NCI-H187 (cell line): ENCODE measurements at places on chromosomes 6 and 20.

DNA sequence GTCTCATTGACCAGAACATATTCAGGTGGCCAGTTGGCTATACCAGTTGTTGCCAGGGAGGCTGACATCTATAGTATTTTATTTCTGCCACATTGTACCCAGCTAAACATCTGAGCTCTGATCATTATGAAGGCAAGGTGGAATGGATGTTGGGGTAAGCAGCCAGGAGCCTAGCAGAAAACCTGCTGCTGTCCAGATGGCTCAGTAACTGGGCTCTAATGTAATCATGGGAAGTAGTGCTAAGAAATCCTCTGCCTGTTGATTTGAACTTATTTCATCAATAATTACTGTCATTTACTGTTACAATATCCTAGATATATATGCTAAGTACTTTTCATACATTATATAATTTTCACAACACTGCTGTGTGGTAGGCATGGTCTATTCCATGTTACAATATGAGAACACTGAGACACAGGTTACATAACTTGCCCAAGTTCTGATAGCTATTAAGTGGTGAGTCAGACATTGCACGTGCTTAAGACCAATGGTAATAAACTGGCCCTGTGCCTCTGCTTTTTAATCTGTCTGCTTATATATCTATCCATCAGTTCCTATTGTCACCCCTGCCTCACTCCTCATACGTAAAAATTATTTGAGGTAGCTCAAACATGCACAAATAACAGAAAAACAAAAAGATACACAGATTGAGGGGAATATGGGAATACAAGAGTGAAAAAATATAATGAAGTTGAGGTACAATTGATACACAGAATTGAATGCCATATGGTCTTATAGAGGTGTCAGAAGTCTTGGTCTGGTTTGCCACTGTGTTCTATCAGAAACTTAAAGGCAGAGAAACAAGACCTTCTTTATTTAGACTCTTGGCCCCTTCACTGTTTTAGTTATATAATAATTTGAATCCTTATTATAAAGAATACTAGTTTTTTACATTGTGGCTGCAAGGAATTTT is 25.2 kb downstream of the TBPL1 start:
- DNase-seq: no peak

GRCh38 chr6:46219661-46220060 is 48.9 kb upstream of the ENPP5 start:
- DNase-seq: no peak

GRCh38 chr20:16005021-16005914 is 568.0 kb downstream of the KIF16B start:
- DNase-seq: no peak

GRCh38 chr6:156875062-156875461 is 97.9 kb downstream of the ARID1B start:
- DNase-seq: no peak

GRCh38 chr6:112007805-112008204 is 46.1 kb upstream of the CCN6 start:
- DNase-seq: no peak

GRCh38 chr20:50379049-50379990 is 130.9 kb upstream of the PTPN1 start:
- DNase-seq: no peak

- DNase-seq: no peak
Measured at GRCh38 chr6:135798751-135799515, 52.6 kb upstream of the PDE7B start.

GRCh38 chr6:169943241-169944060 is 192.0 kb downstream of the ERMARD start:
- DNase-seq: no peak

- DNase-seq: no peak
Measured at GRCh38 chr20:59632541-59633113, 28.3 kb downstream of the PHACTR3 start.

- DNase-seq: no peak
Measured at GRCh38 chr6:21075986-21076385, 517.6 kb upstream of the SOX4 start.

DNA sequence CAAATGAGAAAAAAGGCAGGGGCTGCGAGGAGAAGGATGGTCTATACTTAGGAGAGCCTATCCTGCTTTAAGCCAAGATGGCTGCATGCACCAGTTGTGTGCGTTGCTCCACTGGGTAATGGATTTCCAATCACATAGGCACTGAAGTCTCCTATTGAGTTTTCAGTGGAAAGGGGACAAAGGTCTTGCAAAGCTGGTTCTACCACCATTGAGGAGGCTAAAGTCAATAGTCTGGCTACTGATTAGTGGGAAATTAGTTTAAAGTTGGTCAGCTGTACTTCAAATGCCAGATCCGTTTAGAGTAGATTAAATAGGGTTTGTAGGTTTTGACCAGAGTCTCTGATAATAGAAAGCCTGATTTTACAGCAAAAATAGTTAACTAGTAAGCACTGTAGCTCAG is 104.9 kb downstream of the SESN1 start:
- no peak for DNase-seq

- DNase-seq: no peak
Measured at GRCh38 chr6:3786141-3786540, 34.6 kb upstream of the PXDC1 start.

DNA sequence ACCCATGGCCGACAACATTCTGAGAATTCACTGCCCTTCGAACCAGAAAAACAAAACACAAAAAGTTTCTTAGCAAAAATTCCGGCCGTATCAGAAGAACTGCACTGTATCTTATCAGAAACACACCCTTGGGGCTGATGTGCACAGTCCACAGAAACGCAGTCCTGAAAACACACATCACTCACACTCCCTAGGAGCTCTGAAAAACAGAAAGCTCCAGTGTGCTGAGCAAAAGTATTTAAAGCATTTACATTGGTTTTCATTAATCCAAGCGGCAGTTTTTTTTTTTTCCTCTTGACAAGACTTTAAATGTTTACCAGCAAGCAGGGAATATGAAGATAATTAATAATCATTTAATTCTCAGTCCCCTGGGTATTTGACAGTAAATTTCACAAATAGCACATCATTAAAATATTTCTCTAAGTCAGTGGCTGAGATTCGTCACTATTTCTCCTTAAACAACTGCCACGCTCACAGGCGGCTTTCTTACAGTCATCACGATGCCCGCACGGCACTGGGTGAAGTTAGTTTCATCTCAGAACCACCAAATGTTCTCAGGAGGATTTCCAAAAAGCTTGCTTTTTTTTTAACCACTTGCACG is 13.3 kb downstream of the NFATC2 start:
- DNase-seq: no peak

DNA sequence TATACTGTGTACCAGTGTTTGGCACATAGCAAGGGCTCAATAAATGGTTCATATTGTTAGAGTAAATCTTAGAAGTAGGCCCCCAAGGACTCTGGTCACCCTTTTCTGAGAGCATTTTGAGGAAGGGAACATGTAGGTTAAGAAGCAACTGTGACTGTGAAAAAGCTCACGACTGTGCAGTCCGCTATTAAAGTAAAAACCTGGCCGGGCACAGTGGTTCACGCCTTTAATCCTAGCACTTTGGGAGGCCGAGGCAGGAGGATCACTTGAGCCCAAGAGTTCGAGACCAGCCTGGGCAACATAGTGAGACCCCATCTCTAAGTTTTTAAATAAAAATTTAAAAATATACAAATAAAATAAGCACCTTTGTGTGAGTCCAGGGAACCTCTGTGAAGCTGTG is 5.0 kb downstream of the ZDHHC14 start:
- DNase-seq: no peak

GRCh38 chr6:34230653-34231371 is 5.9 kb upstream of the HMGA1 start:
- no peak for DNase-seq

DNA sequence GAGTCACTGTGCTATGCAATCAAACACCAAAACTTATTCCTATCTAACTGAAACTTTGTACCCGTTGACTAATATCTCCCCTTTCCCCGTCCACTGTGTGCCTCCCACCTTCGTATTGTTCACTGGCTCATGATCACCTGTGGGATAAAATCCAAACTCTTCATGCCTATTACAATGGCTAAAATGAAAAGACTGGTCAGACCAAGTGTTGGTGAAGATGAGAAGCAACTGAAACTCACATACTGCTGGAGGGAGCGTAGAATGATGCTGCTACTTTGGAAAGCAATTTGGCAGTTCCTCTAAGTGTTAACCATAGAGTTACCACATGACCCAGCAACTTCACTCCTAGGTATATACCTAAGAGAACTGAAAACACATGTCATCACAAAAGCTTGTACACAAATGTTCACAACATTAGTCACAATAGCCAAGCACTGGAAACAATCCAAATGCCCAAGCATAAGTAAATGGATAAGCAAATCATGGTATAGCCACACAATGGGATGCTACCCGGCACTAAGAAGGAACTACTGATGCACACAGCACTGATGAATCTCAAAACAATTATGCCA is 13.1 kb downstream of the RPS10 start:
- no peak for DNase-seq

- no peak for DNase-seq
Measured at GRCh38 chr20:54573838-54574237, 98.4 kb downstream of the DOK5 start.

GRCh38 chr6:90072935-90073464 is 178.7 kb downstream of the GJA10 start:
- no peak for DNase-seq

DNA sequence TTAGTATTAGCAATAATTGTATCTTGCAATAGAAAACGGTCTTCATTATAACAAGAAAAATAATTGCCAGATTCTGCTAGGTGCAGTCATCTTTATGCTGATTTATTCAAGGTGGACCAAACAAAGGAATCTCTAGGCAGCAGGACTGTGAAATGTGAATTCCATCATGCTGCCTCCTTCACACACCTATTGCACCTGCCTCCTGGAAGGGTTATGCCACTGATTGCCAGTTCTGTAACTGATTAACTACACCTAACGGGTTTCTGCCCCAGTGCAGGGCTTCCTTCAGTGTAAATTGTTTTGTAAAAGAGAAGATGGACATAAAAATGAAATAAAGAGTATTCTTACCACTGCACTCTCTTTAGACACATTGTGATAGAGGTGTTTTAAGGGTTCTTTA is 96.1 kb downstream of the FOXO3 start:
- no peak for DNase-seq

GRCh38 chr6:40997234-40997957 is 41.6 kb downstream of the UNC5CL start:
- no peak for DNase-seq

DNA sequence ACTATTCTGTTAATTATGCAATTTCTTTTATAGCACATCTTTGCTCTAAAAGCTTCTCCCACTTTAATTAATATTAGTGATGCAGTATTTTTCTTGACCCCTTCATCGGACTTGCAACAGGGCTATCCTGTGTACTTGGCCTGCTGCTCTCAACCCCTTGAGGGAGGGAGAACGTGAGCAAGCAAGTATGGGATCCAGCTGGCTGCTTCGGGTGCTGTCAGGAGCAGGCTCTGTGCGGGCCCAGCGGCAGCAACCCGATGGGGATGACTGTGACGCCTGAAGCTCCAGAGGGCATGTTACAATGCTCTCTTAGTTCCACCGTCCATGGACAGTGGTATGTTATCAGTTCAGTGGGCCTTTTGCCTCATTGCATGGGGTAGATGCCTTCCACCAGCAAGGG is 519.8 kb upstream of the CITED2 start:
- no peak for DNase-seq

DNA sequence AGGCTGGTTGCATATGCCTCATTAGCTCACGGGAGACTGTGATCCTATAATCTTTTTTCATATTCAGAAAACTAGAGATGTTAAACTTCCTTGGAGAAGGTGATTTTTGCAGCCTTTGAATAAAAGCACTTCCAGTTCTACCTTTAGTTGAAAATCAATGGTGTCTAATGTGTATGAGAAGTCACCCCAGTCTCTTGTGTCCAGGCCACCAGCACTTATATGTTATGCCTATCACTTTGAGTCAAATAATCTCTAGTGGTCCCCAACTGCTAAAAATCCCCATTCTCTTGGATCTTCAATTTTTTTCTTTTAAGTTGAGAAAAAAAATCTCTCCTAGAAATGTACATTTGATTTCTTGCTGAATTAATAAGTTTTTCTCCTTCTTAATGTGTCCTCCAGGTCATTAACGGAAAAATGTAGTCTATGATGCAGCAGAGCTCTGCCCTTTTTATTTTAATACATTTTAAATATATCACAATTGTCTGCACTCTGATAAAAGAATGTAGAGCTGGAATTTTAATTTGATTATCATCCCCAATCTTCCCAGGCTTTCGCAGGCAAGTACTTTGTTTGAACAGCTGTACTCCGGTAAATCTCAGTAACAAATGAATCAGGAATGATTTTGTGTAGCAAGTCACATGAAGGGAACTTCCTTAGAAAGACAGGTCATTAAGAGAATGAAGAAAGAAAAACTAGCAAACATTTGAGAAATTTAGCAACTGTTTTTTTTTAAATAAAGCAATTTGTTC is 147.0 kb downstream of the SOX4 start:
- no peak for DNase-seq

- DNase-seq: no peak
Measured at GRCh38 chr20:62308102-62308822, 5.5 kb downstream of the ADRM1 start.

- DNase-seq: no peak
Measured at GRCh38 chr6:56555438-56555872, 87.2 kb downstream of the DST start.
